NCI-H2081 treated with DMSO at 0.1 percent for 48 hours (cell line): ENCODE measurements at places on chromosomes 13 and 19.

- no peak for DNase-seq
Observed at GRCh38 chr13:82698941-82699340, 1183.3 kb downstream of the SLITRK1 start.

DNA sequence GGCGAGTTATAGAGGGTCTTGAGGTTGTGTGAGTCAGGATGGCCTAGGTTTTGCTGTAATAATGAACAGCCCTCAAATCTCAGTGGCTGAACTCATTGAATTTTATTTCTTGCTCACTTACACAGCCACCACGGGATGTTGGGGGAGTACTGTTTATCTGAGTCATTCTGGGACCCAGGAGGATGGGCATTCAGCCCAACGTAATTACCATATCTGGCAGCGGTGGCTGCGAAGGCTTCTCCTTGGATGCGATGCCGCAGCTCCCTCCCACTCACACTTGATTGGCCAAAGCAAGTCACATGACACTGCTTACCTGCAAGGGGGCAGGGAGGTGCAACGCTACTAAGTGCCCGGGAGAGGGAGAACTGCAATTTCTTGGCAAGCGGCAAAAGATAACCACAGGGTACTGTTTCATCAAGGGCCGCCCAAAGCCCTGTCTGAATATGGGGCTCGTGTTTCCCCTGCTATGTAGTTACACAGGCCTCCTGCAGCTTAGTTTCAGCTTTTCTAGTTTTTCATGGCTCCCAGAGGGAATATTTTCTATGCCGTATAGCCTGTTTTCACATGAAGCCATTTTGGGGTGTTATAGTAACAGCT lies 19.9 kb downstream of the ZSWIM9 start:
- peak; percentile 97 for DNase-seq

- no peak for DNase-seq
Observed at GRCh38 chr13:25018729-25019115, 77.2 kb upstream of the PABPC3 start.

GRCh38 chr13:29545988-29546387 lies 49.5 kb downstream of the SLC7A1 start:
- no peak for DNase-seq

GRCh38 chr13:59957438-59957837 lies 206.3 kb downstream of the DIAPH3 start:
- no peak for DNase-seq

GRCh38 chr19:7545904-7546303 lies 10.4 kb downstream of the PNPLA6 start:
- DNase-seq, result no peak

- no peak for DNase-seq
Observed at GRCh38 chr13:22800526-22801401, 380.0 kb upstream of the SGCG start.

- DNase-seq, result no peak
Observed at GRCh38 chr19:56245121-56245740, 27.3 kb upstream of the EDDM13 start.

GRCh38 chr13:111789011-111789410 lies 277.9 kb upstream of the SOX1 start:
- no peak for DNase-seq

DNA sequence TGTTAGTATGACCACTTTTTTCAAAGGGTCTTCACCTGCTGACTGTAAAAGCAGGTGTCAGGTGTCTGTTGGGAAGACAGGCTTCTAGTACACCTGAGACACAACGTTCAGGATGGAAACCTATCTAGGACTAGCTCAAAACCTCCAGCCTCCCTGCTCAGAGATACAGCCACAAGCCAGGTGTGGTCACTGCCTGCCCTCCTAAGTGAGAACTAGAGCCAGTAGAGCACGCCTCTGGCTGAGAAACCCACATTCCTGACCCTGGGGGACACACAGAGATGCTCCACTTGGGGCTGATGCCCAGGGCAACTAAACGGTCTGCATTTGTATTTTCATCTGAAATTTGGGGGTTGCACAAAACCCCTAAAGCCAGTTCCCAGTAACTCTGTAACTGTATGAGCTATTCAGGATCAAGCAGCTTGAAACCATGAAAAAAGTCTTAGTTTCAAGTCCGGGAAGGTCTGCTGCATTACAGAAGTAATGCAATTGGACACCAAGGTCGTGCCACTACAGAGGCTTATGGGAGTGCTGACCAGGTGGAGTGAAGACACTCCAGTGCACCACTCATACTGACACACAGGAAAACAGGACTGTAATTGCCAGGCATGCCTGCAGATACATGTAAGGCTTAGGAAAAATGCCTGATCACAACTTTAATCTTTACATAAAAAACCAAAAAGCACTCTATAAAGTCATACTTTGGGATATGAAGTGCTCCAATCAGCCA lies 27.8 kb downstream of the ANKRD10 start:
- DNase-seq, result no peak

DNA sequence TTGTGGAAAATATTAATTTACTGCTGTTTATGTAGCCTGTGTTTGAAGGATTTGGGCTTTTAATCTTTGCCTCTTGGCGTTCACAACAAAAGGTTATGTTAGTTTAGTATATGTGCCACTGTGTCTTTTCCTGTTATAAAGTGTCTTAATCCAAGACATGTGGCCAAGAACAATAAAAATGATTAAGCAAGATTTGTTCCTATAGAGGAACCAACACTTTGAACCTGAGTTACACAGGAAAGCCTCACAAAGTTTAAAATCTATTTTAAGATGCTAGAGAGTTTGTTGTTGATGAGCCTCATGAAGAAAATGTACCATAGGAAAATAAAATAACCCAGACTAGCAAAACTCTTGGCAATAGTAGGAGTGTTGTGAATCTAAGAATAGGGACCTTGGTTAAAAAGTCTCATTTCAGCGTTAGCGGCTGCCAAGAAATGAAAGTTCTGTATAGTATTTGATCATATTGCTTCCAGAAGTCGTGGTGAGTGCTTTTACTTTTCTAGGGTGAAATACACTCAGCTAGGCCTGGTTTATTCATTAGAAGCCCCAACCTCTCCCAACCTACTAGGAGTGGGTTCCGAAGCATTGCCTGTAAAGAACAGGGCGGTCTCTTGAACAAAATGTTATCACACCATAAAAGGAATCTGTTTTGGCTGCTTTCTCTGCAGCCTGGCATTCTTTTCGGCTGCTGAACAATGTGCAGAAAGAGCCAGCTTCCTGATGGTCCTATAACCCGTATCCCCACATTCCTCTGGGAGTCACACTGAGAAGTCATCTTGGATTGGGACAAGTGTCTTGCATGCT lies 102.6 kb downstream of the LRCH1 start:
- DNase-seq, result no peak

DNA sequence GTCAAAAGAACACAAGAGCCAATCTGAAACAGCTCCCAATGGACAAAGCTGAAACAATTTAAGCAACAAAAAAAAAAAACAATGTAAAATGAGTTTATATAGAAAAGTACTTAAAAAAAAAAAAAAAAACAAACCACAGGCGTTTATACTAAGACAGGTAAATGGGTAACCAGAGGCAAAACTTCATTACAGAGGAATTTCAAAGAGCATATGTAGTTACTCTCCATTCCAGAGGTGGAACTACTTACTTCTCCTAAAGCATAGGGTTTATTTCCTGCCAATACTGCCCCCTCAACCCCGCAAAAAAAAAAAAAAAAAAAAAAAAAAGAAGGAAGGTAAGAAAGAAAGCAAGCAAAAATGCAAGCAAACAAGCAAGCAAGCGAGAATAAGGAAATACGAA lies 132.9 kb downstream of the LIG4 start:
- DNase-seq, result no peak

GRCh38 chr19:16383584-16384161 lies 59.0 kb downstream of the KLF2 start:
- DNase-seq, result no peak

- no peak for DNase-seq
Observed at GRCh38 chr13:106354961-106355360, 180.5 kb downstream of the EFNB2 start.

DNA sequence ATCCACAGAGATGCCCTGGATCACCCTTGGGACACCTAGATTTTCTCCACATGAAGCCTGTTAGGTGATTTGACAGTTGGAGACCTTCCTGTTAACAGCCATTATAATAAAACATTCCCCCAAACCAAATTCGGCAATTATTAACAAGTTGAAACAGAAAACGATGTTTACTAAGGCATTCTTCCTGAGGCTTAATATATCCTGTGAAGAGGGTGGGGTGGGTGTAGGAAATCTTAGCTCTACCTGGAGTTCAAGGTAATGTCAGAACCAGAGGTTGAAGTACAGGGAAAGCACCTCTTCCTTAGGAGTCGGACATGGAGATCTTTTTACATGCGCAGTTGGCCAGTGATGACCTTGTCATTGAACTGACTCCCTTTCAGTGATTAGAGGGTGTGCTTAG lies 143.0 kb downstream of the FGF9 start:
- no peak for DNase-seq

- no peak for DNase-seq
Observed at GRCh38 chr19:14768001-14768400, 10.4 kb downstream of the ADGRE2 start.

DNA sequence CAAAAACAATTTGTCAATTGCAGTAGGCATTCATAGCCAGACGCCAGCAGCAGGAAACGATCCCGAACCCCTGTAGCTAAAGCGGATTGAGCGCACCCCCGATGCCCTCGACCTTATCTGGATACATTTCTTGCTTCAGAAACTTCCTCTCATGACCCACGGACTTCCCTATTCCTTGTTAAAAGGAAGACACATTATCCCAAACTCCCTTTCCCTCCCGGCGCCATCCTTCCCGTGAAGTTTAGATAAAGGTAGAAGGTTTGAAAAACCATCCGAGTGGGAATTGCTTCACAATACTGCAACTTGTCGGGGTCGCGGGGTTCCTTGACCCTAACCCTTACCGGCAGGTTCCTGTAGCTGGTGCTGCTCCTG lies 977 bp downstream of the PCDH20 start:
- DNase-seq, result no peak

- no peak for DNase-seq
Observed at GRCh38 chr13:23202383-23202782, 21.6 kb downstream of the SGCG start.

GRCh38 chr13:106415442-106415841 lies 120.0 kb downstream of the EFNB2 start:
- no peak for DNase-seq

- no peak for DNase-seq
Observed at GRCh38 chr19:2329149-2329478, 630 bp downstream of the SPPL2B start.

GRCh38 chr13:40993987-40994386 lies 25.1 kb downstream of the ELF1 start:
- no peak for DNase-seq

- no peak for DNase-seq
Observed at GRCh38 chr19:12199757-12200419, 37.0 kb downstream of the ZNF136 start.

GRCh38 chr13:76872675-76873074 lies 13.5 kb downstream of the KCTD12 start:
- DNase-seq, result no peak

- no peak for DNase-seq
Observed at GRCh38 chr13:25085125-25085742, 10.7 kb upstream of the PABPC3 start.

DNA sequence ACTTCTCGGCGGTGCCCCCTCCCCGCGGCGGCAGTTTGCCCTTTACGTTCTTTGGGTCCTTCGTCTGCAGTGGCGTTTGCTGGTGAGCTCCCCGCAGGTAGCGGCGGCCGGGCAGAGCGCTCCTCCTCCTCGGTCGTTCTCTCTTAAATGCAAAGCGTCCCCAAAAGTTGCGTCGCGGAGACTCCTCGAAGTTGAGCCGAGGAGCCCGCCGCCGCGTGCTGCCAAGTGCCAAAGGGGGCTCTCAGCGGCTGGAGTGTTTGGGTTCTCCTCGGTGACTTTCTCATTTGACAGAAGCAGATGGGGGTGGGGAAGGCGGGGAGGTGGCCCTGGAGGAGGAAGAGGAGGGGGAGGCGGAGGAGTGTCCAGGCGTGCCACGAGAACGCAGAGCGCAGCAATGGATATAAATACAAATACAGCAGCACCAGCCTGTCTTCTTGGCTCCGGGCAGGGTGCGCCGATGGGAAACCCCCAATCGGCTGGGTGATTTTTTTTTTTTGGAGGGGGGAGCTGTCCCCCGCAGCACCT lies at the start of gene SOX21:
Gene SOX21 (minus strand): TSS at position 259 of the 525 bp plus-strand sequence. CDS start 496 bp downstream, outside the sequence.
- DNase-seq, result no peak

DNA sequence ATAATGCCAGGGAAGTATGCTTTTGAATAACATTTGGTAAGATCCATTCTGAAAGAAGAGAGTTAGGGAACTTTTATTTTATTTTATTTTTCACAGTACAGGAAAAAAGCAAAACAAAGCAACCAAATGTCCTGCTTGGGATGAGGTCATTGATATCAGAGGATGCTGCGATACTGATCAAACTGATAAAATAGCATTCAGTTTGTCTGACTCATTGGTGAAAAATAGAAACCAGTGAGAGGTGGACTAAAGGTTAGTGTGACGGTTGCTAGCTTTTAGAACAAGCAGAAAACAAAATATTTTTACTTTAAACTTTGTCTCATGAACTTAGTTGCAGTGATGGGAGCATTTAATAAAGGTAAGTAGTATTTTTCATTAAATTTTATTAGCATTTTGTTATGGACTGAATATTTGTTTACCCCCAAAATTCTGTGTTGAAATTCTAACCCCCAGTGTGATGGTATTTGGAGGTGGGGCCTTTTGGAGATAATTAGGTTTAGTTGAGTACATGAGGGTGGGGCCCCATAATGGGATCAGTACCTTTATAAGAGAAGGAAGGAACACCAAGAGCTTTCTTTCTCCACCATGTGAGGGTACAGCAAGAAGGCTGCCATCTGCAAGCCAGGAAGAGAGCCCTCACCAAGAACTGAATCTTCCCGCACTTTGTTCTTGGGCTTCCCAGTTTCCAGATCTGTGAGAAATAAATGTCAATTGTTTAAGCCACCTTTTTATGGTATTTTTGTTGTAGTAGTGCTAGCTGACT lies 37.3 kb downstream of the ITGBL1 start:
- no peak for DNase-seq

DNA sequence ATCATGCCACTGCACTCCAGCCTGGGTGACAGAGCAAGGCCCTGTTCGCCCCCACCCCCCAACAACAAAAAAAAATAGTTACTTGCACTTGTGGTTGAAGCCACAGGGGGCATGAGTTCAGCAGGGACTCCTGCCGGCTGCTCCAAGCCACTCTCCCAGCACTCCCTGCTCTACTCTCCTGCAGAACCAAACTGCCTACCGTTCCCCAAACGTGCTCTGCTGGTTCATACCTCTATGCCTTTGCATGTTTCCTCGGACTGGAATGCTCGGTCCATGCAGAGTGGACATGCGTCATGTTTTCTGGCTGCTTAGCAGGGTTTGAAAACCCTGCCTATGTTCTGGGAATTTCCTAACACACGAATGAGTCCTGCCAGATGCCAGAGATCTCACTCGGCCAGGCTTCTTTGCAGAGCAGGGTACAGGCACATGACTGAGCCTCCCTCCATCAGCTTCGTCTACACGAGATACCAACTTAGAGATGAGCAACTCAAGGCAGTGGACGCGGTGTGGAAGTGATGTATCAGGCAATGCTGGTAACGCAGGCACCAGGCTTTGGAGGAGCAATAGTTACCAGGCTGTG lies 8.5 kb upstream of the SLC25A15 start:
- DNase-seq, result no peak
